SK-N-MC (cell line): ENCODE measurements at places on chromosomes 3 and 15.

GRCh38 chr15:74212494-74212893 lies 9.9 kb upstream of the STRA6 start:
- no peak for DNase-seq

DNA sequence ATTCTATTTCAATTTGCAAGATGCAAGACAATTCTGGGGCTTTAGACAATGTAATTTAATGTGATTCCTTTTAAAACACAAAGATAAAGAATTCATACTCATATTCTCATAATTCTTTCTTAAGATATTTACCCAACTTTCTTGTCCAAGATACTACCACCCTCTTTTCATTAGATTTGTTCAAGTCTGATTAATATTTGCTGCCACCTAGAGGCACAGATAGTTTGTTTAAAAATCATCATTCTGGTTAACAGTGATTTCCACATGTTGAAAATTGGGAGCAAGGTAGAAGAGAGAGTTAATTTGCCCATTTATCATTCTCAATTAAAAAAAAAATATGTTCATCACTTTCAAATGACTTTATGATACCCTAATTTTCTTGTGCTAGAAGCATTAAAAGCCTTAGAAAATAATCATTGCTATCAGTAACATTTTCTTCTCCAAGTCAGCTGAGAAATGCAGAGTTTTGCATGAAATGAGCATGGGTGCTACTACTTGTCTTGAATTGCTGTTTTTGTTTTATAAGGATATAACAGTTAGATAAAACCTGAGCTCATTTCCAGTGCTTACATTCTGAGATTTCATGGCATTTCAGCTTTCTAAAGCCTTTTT lies 11.6 kb downstream of the TAMM41 start:
- DNase-seq: no peak

GRCh38 chr15:69075440-69075839 lies 60.9 kb downstream of the NOX5 start:
- peak; percentile 88 for DNase-seq

GRCh38 chr3:114809668-114810413 lies 337.2 kb downstream of the ZBTB20 start:
- DNase-seq: no peak

DNA sequence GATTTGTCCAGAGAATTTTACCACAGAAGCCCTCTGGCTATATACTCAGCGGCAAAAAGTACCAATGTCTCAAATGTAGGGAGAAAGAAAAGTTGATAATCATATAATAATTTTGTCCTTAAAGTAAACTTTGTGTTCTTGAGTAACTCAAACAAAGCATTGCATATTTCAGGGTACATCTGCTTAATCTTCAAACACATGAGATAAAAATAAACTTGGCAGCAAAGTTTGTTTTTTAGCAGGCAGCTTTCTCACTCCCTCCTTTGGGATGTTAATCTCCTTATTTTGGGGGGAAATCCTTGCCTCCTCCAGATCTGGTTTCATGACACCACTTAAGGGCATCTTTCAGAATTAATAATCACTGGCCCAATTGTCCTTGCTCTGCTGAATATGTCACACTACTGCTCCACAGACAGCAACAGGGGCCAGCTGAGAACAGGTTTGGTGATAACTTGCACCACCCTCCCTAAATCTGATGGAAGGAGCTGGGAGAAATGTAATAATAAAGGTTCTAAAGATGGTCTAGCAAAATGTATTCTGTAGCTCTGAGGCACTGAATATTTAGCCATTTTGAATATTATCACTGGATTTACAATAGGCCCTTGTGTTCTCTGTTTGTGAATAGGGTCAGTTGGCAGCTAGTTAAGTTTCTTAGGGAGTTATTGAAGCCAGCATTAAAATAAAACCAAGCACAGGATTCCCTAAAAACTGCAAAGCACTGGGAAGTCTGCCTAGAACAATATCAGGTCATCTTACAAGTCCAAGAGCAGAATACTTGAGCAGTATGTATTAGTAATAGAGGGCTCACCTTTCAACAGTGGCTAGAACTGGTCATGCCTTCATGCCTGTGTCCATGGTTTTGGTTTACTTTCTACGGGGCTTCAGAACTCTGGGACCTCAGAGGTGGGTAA lies 79.2 kb downstream of the EFL1 start:
- no peak for DNase-seq

DNA sequence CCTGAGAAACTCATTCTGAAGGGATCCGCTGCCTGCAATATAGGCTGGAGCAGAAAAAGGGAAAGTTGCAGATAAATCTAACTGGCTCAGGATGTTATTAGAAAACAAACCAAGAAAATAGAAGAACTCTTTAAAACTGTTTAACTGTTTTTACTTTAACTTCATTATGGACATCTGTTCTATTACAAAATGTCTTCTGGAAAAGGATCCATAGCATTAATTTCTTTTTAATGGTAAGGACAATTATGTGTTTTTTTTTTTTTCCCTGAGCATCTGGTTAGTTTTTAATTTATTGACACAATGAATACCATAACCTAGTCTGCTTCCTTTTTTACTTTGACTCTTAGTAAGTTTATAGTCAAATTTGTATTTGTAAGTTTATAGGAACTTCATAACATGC lies 239.5 kb downstream of the NAALADL2 start:
- DNase-seq: no peak

DNA sequence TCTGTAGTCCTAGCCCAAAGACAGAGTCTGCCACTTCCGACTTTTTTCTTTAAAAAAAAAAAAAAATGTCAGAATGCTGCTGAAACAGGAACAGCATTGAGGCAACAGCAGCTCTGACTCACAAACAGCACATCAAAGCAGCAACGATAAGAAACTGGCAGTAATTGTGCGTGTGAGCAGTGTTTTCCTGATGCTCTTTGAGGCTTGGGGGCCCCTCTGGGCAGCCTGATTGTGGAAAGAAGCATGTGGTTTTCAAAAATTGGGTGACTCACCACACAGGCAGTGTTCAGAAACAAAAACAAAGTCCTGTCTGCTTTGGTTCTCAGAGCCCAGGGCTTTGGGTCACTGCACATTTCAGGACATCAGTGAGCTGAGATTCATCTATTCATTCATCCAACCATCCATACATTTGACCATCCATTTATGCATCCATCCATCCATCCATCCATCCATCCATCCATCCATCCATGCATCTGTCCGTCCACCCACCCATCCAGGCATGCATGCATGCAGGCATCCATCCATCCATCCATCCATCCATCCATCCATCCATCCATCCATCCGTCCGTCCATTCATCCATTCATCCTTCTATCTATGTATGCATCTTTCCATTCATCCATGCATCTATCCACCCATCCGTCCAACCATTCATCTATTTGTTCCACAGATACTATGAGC lies 308.4 kb downstream of the RPLP1 start:
- DNase-seq: no peak

- no peak for DNase-seq
Measured at GRCh38 chr3:120196812-120197211, 88.2 kb downstream of the GPR156 start.

GRCh38 chr3:171293142-171293782 lies 166.9 kb downstream of the TNIK start:
- no peak for DNase-seq

DNA sequence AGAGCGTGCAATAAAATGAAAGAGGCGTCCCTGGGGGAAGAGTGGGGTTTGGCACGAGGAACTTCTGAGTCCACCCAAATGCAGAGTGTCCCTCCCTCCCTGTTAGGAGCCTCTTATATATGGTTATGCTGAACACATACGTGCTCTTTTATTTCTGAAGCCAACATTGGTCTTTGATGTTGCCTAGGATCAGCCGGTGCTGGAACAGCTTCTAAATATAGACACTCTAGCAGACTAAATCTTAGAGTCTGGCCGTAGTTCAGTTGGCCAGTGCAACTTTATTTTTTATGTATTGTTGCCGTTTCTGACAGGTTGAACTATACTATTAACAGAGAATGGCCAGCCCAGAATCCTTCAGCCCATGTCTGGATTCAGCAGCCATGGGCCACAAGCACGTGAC lies 128.7 kb downstream of the GHSR start:
- no peak for DNase-seq

GRCh38 chr3:149090907-149091306 lies 4.6 kb upstream of the HLTF start:
- no peak for DNase-seq

DNA sequence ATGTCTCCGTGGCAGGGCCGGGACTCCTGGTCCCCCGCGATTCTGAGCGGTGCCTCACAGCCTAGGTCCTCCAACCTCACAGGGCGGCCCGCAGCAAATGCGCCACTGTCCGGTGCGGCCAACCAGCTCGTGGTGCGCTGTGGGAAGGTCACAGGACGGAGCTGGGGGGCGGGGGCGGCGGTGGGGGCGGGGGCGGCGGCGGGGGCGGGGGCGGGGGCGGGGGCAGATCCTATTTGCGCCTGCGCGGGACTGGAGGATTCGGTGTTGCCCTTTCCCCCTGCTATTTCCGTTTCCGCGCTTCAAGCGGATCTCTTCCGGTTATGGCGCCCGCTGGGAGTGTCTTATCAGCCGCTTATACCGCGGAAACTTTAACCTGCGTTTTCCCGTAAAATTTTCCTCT lies 106.7 kb upstream of the SNRPN start:
- no peak for DNase-seq

GRCh38 chr3:54488297-54488696 lies 365.9 kb downstream of the CACNA2D3 start:
- DNase-seq: no peak

DNA sequence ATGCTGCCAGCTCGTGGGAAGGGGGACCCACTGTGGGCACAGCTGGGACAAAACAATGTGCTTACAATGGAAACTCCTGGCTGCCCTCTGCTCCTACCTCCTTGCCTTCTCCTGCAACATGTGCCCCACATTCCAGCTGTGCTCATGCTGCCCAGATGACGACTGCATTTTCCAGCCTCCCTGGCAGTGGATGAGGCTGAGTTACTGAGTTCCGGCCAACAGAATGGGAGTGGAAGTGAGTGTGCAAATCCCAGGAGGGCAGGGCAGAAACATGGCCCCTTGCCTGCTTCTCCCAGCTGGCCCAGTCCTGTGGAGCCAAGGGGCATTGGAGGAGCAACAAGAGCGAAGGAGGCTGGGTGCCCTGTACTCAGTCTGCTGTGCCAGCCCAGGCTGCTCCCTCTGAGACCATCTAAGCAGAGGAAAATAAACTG lies 17.1 kb downstream of the KLF15 start:
- DNase-seq: no peak

GRCh38 chr3:183898028-183898431 lies 13.3 kb upstream of the PARL start:
- DNase-seq: no peak

GRCh38 chr3:185290266-185290665 lies 36.4 kb upstream of the EHHADH start:
- no peak for DNase-seq

DNA sequence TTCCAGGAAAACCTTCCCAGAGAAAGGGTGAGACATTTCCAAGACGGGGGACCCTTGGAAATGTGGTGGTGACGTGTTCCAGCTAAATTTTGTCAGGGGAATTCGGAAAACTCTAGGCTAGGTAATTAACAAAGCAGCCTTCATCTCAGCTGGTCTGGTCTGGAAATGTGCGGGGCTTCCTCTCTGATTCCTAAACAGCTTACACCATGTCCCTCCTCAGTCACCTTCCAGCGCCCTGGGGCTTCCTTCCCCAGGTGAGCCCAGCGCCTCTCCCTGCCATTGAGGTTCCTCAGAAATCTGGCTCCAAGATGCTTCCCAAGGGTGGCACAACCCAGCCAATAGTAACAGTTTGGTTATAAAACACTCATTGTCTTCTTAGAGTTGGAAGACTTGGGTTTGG lies 571 bp downstream of the ACAD9 start:
- no peak for DNase-seq

GRCh38 chr15:90209591-90209990 lies 8.5 kb downstream of the SEMA4B start:
- no peak for DNase-seq

- DNase-seq: no peak
Measured at GRCh38 chr3:65352951-65353350, 665.2 kb upstream of the ADAMTS9 start.

- DNase-seq: no peak
Measured at GRCh38 chr3:72848703-72849081, 447 bp upstream of the SHQ1 start.

GRCh38 chr15:85000937-85001336 lies 19.3 kb downstream of the PDE8A start:
- no peak for DNase-seq

DNA sequence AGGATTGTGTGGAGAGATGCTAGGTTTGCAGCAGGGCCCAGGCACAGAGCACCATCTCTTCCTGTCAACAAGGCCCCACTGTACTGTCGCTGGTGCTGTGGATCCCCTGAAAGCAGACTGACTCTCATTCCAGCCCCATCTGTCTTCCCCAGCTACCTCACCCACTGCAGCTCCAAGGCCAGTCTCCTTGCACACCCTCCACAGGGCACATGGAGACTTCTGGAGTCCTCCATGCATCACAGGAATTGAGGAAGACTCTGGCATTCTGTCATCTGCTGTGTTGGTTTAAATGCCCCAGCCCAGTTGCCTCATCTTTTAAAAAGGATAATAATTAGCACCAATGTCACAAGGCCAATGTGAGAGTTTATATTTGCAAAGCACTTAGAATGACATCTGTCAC lies 301.2 kb downstream of the RPLP1 start:
- DNase-seq: no peak

- DNase-seq: no peak
Measured at GRCh38 chr3:32438596-32439344, 47.1 kb downstream of the CMTM7 start.

DNA sequence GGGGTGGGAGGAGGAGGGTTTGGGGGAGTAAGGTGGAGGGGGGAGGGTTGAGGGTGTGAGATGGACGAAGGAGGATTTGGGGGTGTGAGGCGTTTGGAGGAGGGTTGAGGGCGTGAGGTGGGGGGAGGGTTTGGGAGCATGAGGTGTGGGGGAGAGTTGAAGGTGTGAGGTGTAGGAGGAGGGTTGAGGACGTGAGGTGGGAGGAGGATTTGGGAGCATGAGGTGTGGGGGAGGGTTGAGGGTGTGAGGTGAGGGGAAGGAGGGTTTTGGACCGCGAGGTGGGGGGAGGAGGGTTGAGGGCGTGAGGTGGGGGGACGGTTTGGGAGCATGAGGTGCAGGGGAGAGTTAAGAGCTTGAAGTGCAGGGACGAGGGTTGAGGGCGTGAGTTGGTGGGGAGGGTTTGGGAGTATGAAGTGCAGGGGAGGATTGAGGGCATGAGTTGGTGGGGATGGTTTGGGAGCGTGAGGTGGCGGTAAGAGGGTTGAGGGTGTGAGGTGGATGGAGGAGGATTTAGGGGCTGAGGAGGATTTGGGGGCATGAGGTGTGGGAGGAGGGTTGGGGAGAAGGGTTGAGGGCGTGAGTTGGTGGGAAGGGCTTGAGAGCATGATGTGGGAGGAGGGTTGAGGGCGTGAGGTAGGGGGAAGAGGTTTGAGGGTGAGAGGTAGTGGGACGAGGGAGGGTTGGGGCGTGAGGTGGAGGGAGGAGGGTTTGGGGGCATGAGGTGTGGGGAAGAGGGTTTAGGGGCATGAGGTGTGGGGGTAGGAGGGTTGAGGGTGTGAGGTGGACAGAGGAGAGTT lies 1.2 kb downstream of the MLF1 start:
- no peak for DNase-seq

GRCh38 chr3:187507905-187508304 lies 139.7 kb downstream of the RTP4 start:
- no peak for DNase-seq
